ENCODE measurements at places on chromosomes 7 and 10.

GRCh38 chr10:74755273-74755672, 71.1 kb upstream of the KAT6B start:
- no peak for DNase-seq

DNA sequence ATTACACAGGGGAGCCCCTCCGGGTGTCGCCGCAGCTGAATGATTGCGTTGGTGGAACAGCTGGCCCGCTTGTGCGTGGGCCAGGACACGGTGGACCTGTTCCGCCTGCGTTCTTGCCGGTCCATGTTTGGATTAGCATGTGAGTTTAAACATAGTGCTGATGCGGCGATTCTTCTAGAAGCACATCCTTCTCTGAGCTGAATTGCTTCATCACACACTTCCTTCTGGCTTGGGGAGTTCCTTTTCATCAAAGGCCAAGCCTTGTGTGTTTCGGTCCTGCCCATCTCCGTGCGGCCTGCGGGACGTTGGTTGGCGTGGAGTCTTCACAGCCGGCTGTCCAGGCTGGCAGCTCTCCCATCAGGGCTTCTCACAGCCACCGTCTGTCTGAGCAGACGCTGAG, 45.5 kb upstream of the SLC29A4 start:
- peak; percentile 65 for DNase-seq

- DNase-seq = no peak
These were observed 72.3 kb downstream of the NRBF2 start for GRCh38 chr10:63205421-63205820.

DNA sequence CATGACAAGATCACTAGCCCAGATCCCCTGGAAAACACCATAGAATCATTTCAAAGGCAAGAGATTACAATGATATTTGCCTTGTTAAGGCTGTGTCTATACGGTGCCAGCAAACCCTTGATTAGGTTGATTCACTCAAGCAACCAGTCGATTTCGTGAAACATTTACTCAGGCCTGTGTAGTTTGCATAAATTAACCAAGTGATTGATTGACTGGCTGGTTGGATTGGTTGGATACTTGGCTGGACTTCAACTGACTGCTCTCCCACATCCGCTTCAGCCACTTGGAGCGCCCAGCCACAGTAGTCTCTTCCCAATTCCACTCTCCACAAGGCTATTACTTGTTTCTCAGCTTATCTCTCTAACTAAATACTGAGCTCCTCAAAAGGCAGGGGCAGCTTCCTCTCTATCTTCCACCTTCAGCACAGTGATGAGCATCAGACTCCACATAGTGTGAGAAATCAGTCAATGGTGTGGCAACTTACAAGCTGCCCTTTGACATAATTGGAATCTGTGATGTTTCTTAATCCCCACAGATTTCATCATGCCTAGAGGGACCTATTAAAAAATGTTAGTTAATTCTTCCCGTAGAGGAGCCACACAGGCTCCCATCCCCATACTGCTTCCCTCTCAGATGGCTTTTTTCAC, 217.4 kb downstream of the GRM8 start:
- no peak for DNase-seq

GRCh38 chr7:1369916-1370657, 89.2 kb downstream of the MICALL2 start:
- DNase-seq = no peak

GRCh38 chr10:90461437-90462155, 396.2 kb downstream of the HTR7 start:
- DNase-seq = peak; percentile 5

DNA sequence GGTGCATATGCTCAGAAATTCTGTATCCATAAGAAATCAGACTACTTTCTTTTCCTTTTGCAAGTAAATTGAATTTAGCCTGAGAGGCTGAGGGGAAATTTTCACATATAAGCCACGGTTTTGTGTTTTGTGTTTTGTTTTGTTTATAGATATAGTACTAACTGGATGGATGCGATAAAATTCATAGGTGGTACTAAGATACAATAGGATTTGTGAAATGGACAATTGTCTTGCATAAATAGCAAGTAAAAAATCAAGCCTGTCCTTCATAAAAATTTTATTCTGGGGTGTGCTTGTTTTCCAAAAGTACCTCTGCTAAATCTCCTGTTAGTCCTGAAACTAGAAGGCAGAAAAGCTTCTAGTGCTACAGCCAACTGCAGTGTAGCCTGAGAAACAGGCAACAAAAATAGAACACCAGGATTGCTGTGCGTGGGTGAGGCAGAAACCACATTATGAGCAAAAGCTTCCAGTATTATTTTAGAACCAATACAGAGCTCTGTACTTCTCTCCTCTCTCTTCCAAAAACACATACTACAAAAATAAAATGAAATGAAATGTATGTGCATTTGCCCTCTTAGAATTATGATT, 634 bp upstream of the HDAC9 start:
- peak; percentile 54 for DNase-seq

Measured in tongue (tissue), 3 donors.